Sigmoid colon (tissue), 7 donors: ENCODE measurements at places on chromosomes 4 and X. TPM values are rescaled to one million over a fixed set of nuclear protein-coding genes. Genes with fewer than 3 reads are reported as not detected.

DNA sequence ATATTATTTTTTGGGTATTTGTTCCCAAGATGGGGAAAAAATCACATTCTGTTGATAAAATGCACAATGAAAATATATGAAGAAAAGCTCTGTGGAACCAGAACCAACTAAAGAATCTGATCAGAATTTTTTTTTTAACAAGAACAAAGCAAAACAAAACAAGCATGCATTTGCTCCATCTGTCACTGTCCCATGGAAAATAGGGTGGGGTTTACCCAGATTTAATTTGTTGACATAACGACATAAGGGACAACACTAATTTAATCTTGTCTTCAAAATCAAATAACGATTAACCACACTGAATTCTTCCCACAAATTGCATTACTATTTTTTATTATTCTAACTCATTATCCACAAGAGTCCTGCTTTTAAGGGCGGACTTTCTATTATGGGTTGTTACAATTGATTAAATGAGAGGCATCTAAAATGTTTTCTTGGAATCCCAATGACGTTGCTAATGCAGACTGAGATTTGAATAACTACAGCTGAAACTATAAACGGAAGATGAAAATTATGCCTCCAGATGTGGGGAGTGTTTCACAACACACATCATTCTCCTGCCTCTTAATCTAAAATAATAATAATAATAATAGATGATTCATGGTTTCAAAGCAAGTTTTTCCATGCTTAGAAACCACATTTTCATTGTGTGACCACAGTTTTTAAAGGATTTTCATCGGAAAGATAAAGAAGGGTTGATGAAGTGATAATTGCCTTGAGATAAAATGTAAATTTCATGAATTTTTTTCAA is 307.0 kb upstream of the CPEB2 start:
- no peak for DNase-seq

PTPN13 gene
- polyA plus RNA-seq = 0.60 TPM

NSG1 gene
- polyA plus RNA-seq = 1.8 TPM

DNA sequence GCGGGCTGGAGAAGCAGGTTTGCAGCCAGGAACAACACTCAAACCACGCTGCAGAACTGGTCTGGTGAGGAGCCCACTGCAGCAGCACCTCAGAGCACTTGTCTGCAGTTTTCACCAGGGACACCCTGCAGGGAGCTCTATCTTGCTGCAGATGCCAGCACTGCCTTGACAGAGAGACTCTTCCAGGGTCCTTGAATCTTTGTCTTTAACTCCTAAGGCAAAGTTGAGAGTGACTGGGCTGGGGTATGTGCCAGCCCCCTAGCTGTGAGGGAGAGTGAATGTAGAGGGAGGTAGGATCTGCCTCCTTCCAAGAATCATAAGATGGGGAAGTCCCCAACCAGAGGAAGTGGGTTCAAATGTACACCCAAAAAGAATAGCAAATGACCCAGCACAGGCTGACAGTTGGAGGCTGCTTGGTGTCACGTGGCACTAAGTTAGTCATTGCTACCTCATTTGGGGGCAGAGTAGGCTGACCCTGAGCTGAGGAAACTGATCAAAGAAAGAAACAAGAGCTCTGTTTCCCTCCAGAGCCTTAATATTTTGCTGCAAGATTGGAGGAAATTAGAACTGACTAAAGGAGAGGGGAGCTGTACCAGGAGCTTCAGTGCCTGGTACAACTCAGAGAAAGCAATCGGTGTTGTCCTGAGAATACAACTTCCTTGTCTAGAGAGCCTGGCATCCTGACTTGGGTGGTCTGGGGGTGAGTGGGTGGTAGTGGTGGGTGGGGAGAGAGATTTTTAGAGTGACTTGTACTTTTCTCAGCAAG is 28.2 kb upstream of the HUWE1 start:
- no peak for DNase-seq

CD40LG gene
- polyA plus RNA-seq = not detected

- DNase-seq = no peak
These were observed 269.3 kb downstream of the STIM2 start for GRCh38 chr4:27129871-27130366.
